ENCODE measurements at places on chromosomes 11 and 22.

- no peak for DNase-seq
Measured at GRCh38 chr11:117669062-117669461, 128.0 kb downstream of the DSCAML1 start.

- DNase-seq: no peak
Measured at GRCh38 chr11:27596388-27596787, 89.8 kb upstream of the LIN7C start.

GRCh38 chr11:71557257-71557656, 8.1 kb upstream of the KRTAP5-10 start:
- DNase-seq: no peak

DNA sequence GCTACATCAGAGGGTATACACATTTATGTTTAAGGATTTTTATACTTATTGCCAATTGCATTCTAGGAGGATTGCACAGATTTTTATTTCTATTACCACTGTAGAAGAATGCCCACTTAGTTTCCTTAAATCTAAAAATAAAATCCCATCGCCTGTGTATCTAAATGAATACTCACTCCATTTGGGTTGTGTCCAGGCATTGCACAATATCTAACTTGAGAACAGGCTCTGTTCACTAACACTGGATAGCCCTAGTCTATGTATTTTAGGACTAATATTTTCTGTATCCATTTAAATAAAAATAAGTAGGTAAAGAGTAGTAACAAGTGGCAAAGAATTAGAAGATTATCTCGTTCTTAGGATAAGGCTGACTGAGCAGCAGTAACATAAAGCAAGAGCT, 4.1 kb downstream of the C11orf52 start:
- peak; percentile 90 for DNase-seq

- DNase-seq: no peak
Measured at GRCh38 chr22:22843848-22844247, 43.8 kb upstream of the IGLL5 start.

GRCh38 chr11:13885083-13885482, 77.4 kb upstream of the SPON1 start:
- no peak for DNase-seq

DNA sequence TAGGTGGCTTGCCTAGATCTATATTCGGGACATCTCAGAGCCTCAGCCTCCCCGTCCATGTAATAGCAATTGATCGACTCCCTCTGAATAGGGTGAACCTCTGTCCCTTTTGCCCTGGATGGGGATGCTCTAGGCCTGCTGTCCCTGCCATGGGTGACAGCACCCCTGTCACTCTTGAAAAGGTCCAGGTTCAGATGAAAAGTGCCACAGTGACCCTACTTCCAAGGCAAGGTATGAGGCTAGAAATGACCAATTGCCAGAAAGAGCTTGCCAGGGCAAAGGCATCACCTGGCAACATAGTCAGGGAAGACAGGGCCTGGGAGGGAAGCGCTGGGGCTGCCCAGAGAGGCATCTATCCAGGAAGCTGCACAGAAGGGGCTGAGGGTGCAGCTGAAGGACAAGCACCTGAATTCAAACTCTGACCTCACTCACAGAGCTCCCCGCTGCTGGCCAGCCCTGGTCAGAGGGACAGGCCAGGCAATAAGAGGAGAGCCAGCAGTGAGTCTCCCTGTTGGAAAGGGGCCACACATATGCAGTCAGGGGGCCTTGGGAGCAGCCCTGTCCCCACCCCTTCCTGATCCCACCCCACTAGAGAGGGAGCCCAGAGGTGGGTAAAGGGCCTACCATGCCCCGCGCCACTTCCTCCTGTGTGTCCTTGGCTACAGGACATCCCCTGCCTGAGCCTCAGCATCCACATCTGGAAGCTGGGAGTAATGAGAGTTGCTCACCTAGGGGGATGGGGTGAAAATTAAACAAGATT, 9.0 kb upstream of the APOBEC3A start:
- no peak for DNase-seq

DNA sequence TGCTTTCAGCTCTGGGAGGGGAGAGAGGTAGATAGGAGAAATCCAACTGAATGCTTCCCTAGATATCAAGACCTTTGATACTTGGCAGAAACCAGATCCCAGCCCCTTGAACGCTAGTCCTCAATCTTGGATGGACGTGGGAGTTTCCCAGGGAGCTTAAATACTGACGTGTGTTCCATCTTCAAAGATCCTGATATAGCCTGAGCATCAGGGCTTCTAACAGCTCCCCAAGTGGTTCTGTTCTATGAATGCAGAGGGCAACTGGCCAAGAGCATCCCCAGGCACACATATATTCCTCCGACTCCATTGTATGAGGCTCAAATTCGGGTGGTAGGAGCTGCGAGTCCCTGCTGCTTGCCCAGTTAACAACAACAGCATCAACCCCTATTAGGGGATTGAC, 8.7 kb upstream of the ACCS start:
- no peak for DNase-seq

DNA sequence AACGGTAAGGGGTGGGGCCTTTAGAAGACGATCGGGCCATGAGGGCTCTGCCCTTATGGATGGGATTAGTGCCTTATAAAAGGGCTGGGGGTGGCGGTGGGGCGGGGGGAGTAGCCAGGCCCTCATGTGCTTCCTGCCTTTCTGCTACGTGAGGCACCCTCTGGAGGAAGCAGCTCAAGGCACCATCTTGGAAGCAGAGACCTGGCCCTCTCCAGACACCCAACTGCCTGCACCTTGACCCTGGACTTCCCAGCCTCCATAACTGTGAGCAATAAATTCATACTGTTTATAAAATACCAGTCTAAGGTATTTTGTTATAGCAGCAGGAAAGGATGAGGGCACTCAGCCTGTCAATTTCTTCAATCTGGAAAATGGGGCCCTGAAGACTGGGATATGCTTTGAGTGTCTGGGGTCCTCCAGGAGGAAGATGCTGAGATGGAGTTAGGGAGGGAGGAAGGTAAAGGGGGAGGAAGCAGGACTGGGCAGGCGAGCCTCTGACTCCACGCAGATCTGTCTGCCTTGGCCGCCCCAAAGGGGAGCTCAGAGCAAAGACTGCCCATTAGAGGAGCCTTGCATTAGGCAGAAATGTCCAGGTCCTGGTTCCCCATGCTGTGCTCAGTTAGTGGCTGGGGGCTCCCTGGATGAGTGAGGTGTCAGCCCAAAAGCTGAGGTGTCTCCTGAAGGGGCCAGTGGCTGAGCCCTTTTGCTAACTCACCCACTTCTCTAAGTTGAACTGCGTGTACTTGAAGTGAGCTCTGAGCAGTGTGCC, 5.3 kb downstream of the CABP2 start:
- DNase-seq: no peak

- no peak for DNase-seq
Measured at GRCh38 chr22:22410121-22410520, 98.4 kb downstream of the ZNF280B start.

DNA sequence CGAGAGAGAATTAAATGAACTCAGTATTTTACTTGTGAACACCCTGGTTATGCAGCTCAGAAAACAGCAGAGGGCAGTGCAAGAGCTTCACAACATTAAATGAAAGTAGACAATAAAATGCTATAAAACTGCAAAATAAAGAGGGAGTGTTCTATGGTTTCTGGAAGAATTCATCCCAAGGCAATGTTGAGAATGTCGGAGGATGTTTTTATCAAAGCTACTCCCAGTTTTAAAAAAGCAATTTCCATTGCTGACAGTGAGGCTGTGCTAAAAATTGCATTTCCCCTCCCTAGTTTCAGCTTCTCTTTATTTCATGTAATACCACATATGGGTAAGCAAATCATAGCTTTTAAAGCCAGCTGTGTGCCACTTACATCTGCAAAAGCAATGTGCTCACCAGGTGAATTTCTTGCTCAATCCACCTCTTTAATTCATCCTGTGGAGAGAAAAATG, 296.8 kb downstream of the RAB38 start:
- DNase-seq: peak; percentile 59

DNA sequence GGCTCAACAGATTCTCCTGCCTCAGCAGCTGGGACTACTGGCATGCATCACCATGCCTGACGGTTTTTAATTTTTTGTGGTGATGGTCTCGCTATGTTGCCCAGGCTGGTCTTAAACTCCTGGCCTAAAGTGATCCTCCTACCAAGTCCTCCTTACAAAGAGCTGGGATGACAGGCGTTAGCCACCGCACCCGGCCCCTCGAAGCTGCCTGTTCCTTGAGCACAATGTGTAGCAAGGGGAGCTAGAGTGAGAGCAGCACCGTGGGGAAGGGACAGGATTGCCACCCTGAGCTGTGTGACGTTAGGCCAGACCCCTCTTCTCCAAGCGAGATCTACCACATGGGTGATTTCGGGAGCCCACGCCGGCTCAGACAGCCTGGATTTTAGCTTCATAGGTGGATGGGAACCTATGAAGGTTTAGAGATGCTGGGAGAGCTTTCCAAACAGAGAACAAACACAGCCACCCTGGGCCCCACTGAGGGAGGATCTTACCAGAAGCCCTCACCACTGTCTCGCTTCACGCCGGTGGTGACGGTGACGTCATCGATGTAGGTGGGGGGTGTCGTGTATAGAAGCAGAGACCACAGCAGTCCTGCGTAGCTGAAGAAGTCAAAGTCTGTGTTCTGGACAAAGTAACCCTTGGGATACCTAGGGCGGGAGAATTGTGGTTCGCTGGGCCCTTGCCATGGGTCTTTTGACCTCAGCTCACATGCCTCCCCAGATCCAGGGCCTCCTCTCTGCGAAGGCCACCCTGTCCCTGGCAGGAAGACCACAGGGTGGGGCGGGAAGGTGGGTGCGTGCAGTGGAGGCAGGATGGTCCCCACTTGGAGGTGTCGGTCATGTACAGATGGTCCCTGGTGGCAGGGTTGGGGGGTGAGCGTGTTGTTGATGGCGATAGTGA, 23.1 kb downstream of the RGL4 start:
- no peak for DNase-seq

DNA sequence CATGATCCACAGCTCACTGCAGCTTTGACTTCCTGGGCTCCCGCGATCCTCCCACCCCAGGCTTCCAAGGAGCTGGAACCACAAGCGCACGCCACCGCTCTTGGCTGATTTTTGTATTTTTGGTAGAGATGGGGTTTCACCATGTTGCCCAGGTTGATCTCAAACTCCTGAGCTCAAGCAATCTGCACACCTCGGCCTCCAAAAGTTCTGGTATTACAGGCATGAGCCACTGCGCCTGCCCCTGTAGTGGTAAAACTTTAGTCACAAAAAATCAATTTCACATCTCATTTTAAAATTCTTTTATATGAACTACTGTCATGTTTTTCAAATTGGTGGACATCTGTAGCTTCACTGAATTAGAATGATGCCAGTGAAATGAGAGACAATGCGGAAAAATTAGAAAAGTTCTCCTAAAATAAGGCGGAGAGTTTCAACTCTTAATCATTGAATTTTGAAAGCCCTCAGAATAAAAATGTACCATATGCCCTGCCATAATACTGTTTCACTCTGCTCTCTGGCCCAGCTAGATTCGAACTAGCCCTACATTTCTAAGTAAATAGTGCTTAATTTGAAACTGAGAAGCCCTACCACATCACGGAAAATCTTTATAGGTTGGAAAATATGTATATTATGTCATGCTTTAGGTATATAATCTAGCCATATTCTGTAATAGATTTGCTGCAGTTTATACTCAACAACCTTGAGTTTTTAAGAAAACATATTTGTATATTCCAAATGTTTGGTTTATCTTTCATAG, 78.7 kb downstream of the HORMAD2 start:
- DNase-seq: no peak

GRCh38 chr11:118923721-118924587, 1.8 kb downstream of the BCL9L start:
- no peak for DNase-seq

GRCh38 chr11:27385245-27385644, 22.2 kb upstream of the CCDC34 start:
- peak; percentile 83 for DNase-seq

GRCh38 chr11:103987629-103988594, 48.5 kb upstream of the DDI1 start:
- DNase-seq: peak; percentile 28

DNA sequence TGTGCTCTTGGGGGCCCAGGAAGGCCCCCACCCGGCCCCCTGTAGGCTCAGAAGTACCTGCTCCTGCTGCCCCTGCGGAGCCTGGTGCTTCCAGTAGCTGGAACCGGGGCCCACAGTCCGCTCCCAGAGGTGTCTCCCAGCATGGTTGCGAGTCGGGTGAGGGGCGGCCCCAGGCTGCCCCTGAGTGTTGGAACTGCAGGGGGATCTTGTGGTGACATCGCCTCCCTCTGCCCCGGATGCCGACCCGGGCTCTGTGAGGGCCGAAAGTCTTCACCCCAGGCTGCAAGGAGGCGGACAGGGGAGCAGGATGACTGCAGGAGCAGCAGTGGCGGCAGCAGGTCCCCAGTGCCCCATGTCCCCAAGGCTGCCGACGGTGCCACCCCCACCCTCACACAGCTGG, 9.5 kb upstream of the PKP3 start:
- DNase-seq: no peak

DNA sequence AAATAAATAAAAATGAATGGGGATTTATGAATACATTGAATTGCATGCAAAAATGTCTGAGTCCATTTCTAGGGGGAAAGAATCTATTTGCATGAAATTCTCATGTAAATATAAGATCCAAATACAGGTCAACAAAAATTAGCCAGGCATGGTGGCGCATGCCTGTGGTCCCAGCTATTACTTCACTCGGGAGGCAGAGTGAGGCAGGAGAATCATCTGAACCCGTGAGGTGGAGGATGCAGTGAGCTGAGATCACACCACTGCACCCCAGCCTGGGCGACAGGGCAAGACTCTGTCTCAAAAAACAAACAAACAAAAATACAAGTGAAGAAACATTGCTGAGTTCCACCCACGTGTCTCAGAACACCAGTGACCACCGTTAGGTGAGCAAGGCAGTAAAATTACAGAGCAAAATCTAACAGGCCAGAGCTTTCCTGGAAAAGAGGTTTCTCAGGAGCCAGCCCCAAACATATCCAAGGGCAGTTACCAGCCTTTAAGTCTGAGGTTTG, 17.3 kb downstream of the PACSIN2 start:
- no peak for DNase-seq

DNA sequence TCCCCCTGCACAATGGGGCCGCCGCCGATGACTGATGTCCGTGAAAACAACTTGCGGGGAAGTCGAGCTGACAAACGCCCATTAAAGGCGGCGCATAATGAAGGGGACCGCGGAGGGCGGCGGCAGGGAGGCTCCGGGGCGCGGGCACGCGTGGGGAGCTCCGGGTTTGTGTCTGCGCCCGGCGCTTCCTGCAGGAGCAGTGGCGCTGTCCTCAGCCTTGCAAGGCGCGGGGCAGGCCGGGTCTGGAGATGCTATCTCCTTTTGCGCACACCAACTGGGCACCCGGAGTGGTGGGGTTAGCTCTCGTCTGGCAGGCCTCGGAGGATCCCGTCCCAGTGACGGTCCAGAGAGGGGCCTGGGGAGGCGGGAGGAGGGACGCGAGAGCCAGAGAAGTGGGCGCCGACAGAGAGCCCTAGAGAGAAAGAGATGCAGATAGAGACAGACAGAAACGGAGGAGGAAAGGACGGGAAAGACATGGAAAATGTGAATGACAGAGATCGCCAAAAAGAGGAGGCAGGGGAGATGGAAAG, 390 bp upstream of the FGF3 start:
- no peak for DNase-seq

GRCh38 chr22:35997438-35997837, 31.2 kb downstream of the RBFOX2 start:
- peak; percentile 56 for DNase-seq
